NCI-H1417 (cell line): ENCODE measurements at places on chromosomes 2 and 18.

- peak; percentile 97 for DNase-seq
Measured at GRCh38 chr2:181426672-181427071, 30.5 kb upstream of the ITGA4 start.

GRCh38 chr2:57563015-57563414 lies 483.6 kb upstream of the VRK2 start:
- no peak for DNase-seq

GRCh38 chr18:25298853-25299274 lies 53.1 kb downstream of the ZNF521 start:
- DNase-seq, result no peak

- peak; percentile 22 for DNase-seq
Measured at GRCh38 chr18:40473221-40474029, 1481.6 kb upstream of the PIK3C3 start.

- DNase-seq, result peak; percentile 18
Measured at GRCh38 chr2:120791962-120792297, 56.3 kb downstream of the GLI2 start.

- no peak for DNase-seq
Measured at GRCh38 chr18:64513401-64513800, 364.5 kb upstream of the LINC00305 start.

DNA sequence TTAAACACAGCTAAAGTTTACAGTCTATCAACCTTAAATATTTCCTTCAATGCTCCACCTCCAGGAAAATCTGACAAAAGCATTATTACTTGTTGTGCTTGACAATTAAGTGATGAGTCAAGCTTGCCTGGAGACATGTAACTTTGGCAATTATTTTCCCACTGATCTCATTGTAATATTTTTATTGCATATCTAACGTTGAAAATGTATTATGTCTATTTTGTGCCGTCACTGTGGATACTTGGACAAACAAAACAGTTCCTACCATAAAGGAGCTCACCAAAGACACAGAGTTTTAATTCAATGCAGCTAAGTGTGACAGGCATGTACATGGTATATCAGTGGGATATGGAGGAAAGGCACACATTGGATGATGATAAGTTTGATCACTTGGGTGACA lies 24.7 kb downstream of the RNF103 start:
- no peak for DNase-seq

GRCh38 chr2:215961981-215962380 lies 51.4 kb downstream of the MREG start:
- DNase-seq, result no peak
